ENCODE measurements at places on chromosomes 5 and 9.
A peak's percentile ranks its signal among the peaks of the same experiment; 100 is the strongest.

DNA sequence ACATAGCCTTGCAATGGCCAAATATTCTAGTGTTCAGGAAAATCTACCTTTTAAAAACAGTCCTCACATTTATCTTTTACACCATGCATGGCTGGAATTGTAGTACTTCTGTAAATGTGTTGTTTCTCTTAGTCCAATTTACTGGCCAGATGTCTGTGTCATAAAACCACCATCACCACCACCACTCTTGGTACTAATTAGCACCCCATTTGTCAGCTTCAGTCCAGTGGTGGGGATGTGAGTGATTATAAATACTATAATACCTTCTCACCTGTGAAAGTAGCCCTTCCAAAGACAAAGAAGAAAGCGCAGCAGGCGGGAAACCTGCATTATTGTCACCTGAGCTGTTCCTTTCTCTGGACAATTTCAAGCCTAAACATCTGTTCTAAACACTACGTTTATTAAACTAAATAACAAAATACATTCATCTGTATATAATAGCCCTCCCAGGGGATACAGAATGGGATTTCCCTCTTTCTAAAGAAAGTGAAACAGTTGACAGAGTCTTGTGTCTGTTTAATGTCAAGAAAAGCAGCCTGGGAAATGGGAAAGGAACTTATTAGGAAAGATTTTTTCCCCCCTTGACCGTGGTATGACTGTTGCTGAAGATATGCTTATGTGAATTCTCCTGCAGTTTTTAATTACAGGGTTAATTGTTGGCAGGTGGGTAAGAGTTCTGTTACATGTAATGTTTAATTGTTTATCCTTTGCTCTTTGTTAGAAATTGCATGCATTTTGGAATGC is 144.5 kb upstream of the NUDT12 start:
- DNase-seq: no peak

DNA sequence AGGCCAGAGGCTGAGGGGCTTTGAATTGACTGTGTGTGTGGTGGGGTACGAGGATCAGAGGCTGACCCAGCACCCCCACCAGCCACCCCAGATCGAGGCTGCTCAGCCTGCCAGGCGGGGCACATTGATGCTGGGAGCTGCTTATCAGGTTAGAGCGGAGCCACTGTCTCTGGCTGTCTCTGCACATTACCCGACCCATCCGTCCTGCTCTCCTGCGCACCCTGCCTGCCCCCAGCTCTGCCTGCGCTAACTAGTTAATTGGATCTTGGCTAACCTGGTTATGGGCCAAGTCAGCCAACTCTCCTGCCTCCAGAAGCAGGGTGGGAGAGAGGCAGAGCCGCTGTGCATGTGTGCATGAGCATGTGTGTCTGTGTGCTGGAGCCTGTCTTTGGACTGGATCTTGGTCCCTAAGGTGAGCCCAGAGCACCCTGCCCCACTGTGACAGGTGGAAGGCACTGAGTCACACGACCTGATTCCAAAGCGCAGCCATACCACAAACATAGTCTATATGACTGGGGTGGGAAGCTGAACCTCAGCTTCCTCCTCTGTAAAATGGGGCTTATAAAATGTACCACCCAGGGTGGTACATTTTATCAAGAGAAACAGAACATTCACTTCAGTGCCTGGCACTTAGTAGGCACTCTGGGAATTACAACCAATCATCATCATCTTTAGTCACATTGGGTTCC is 39.7 kb downstream of the PCDH1 start:
- DNase-seq: no peak

DNA sequence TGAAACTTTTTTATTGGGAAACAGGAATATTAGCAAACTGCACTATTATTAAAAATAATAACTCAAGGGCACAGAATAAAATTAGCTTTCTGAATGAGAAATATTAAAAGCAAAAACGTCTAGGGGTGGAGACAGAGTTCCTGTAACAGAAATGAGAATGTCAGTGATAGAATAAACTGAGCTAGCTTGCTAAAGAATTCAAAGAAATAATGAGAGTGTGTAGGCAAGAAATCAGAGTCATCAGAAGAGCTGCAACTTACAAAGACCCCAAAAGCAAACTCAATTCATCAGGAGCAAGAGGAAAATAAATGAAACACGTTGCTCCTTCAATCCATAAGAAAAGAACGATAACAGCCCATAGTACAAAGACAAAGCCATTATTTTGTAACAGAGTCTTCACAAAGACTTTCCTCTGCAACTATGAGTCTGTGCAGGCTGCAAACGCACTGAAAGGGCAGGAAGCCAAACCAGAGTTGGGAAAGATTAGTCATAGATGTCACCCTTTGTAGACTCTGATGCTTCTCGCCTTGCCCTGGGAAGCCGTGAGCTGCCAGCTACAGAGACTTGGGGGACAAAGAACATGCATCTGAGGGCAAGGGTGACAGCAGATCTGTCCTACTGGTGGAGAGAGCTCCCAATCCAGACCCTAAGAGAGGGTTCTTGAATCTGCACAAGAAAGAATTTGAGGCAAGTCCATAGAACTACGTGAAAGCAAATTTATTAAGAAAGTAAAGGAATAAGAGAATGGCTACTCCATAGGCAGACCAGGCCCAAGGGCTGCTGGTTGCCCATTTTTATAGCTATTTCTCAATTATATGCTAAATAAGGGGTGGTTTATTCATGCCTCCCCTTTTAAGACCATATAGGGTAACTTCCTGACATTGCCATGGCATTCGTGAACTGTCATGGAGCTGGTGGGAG is 40.8 kb downstream of the SHC3 start:
- no peak for DNase-seq

DNA sequence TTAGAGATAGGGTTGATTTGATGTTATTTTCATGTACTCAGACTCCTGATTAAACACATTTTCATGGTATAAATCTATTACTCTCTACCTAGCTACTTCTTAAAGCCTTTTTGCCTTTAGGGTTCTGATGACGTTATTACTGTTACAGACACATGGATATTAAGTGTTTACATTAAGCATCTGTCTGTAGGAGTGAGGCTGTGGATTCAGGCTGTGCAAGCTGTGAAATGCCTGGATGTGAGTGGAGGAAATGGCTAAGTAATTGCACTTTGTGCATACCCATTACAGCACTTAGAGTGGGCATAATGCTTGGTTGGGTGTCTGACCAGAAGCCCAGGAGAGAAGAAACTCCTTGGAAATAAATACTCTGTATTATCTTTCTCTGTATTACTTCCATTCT is 186.8 kb downstream of the SNX18 start:
- DNase-seq: no peak

- no peak for DNase-seq
Observed at GRCh38 chr9:95044731-95045508, 272.6 kb downstream of the FANCC start.

DNA sequence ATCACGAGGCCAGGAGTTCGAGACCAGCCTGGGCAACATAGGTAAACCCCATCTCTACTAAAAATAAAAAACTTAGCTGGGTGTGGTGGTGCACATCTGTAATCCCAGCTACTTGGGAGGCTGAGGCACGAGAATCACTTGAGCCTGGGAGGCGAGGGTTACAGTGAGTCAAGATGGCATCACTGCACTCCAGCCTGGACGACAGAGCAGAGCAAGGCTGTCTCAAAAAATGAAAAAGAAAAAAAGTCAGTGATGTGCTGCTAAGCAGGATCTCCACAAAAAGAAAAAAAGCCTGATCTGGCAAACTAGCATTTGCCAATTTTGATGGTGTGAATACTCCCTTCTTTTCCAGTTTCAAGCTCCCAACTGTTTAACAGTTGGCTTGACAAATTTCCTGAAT is 21.9 kb downstream of the F2R start:
- DNase-seq: no peak

DNA sequence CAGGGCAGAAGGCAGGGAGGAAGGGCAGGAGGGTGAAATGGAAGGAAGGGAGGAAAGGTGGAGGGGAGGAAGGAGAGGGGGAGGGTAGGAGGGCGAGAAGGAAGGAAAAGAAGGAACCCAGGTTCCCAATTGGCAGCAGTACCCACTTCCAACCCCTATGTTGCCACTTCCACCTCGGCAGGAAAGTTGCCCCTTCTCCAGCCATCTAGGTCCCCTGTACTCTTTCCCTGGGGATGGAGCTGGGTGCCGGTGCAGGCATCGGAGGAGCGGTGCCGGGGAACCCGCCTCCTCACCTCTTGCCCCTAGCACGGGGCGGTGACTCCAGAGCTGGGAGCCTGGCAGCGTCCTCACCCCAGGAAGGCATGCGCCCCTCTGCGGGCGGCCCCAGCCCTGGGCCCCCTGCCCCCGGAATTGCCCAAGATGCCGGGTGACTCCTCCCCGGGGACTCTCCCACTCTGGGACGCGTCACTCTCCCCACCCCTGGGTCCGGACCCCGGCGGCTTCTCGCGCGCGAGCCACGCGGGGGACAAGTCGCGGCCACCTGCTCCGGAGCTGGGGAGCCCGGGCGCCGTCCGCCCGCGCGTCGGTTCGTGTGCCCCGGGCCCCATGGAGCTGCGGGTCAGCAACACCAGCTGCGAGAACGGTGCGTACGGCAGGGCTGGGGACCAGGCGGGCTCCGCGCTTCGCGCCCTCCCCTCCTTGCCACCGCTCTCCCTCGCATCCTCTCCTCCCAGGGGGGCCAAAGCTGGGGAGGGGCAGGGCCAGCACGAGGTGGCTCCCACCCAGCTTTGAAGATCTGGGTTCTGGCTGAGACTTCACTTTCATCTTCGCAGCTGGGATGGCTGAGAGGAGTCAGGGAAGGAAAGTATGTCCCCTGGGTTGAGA is at the start of gene NIPAL4:
NIPAL4 (plus strand) TSS at position 499 of the 885 bp plus-strand sequence; CDS start at position 607, 108 bp downstream.
- peak; percentile 67 for DNase-seq

DNA sequence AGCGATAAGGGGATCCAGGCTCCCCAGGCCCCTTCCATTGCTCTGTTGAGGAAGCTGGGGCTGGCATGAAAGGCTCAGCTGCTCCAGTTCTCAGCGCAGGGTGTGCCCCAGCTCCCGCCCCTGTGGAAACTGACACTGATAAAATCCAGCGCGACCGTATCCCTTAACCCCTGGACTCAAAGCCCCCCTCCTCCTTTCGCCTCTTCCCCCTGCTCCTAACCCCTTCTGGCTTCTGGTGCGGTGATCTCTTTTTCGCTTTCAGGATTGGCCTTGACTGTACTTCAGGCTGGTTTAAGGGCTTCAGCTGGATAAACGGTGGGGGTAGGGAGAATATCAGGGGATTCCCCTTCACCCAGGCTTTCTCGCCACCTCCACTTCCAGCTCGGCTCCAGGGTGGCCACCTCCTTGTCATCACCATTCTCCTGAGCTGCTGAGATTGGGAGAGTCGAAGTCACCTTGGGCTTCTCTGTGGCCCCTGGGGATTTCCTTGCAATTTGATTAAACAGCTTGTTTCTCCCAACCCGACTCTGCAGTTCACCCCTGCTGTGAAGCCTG is 843 bp downstream of the BSPRY start:
- no peak for DNase-seq

DNA sequence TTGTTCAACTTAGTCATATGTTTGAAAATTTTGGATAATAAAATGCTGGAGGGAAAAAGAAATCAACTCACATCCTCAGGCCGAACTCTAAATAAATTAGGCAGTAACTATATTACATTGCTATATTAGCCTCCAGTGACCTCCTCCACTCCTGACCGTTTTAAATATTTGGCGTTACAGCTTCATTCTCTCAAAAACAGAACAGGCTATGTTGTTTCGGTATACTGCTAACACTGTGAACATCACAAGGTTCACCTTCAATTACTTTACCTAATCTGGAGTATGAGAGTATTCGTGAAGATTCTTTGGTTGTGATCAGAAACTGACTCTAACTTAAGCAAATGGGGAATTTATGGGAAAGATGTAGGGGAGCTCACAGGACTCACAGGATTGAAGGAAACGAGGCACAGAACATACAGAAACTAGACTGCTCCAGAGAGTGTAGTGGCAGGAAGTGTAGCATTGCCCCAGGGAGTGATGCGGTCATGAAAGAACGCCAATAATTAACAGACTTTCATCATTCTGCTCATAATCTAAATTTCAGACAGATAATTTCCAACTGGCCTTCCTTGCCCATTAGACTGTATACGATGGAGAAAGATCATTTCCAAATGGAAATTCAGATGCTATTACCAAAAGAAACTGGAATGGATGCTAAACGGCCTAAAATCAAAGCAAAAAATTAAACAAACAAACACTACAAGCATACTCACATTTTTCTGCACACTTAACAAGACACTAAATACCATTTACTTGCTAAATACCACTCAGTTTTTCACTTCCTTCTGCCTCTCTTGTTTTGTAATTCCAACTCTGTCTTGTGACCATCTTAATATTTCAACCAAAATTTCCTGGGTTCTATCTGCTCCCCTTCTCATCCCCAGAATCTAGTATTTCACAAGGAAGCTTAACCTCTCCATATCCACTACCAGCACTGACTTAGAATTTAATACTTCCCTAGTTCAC is 110.1 kb upstream of the LPAR1 start:
- DNase-seq: no peak

GRCh38 chr5:180338001-180338707 is 15.0 kb downstream of the GFPT2 start:
- DNase-seq: no peak

DNA sequence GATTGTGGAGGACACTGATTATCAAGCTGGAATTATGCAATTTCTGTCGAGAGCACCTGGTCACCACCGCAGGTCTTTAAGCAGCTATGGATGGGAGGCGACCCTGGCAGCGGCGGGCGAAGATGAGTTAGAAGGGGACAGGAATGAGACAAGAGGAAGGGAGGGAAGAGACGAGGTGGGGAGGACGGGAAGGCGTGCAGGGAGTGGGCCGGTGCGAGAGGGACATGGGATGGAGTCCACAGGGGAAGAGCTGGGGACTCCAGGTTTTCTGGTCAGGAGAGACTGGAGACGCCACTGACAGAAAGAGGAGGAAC is 192.3 kb downstream of the MELK start:
- no peak for DNase-seq

DNA sequence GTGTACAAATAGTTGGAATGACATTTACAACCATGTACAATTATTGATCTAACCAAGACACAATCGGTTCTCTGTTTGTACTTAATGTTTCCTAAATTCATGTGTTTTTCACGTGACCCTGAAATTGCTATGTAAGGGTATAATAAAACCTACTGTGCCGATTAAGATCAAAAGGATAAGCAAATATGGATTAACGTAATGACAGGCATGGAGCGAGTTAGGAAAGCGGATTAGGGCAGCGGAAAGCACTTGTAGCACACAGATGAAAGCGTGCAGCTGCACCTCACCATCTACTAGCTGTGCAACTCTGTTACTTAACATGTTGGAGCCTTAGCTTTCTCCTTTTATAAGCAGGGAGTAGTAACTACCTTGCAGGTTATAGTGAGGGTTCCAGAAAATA is 38.3 kb upstream of the ZFYVE16 start:
- no peak for DNase-seq

GRCh38 chr5:15630441-15630840 is 130.5 kb downstream of the FBXL7 start:
- DNase-seq: no peak

DNA sequence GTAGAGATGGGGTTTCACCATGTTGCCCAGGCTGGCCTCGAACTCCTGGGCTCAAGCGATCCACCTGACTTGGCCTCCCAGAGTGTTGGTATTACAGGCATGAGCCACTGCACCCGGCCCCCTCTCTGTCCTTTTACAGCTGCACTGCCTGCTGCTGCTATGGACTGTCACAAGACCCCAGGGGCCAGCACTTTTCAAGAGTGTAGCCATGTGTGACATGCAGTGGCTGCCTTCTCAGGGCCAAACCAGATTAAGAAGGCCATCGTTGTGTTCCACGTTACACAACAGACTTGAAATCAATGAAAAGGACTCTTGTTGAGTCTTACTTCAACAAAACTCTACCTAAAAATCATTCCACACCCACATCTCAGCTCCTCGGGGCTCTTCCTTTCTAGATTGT is 78.9 kb upstream of the ICE1 start:
- DNase-seq: no peak

All from left forelimb (tissue), 1 donor.